RWPE1 (cell line): ENCODE measurements at places on chromosomes 6 and 20.

DNA sequence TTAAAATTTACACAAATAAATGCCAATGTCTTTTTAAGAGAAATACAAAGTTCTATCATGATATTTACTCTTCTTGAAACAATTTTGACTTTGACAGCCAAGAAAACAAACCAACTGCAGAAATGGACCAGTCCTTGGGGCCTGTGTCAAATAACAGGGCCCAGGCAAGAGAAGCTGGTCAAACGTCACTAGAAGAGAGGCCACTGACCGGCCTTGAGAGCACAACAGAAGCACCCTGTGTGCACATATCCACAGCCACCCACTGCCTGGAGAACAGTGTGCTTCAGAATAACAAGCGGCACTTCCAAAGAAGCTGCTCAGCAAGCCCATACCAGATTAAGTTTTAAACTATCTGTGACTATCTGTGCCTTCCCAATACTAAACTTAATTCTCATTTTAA, 14.8 kb downstream of the APMAP start:
- no peak for DNase-seq

- no peak for DNase-seq
Measured at GRCh38 chr6:69026243-69026642, 391.2 kb downstream of the ADGRB3 start.

DNA sequence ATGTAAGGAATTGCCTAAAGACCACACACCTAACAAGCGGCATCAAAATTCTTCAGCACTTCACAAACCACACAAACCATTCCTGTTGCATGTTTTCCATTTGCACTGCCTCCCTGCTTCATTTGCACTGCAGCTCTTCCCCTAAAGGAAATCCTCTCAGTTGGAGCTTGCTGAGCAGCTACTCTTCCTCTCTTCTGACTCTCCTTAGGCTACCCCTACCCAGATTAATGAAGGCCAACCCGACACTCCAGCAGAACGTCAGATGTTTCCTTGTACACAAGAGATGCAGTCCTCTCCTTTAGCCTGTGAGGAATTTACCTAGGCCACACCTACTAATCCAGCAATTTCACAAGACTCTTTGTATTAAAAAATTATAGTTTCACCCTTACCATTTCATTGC, 8.1 kb downstream of the BEND6 start:
- no peak for DNase-seq

DNA sequence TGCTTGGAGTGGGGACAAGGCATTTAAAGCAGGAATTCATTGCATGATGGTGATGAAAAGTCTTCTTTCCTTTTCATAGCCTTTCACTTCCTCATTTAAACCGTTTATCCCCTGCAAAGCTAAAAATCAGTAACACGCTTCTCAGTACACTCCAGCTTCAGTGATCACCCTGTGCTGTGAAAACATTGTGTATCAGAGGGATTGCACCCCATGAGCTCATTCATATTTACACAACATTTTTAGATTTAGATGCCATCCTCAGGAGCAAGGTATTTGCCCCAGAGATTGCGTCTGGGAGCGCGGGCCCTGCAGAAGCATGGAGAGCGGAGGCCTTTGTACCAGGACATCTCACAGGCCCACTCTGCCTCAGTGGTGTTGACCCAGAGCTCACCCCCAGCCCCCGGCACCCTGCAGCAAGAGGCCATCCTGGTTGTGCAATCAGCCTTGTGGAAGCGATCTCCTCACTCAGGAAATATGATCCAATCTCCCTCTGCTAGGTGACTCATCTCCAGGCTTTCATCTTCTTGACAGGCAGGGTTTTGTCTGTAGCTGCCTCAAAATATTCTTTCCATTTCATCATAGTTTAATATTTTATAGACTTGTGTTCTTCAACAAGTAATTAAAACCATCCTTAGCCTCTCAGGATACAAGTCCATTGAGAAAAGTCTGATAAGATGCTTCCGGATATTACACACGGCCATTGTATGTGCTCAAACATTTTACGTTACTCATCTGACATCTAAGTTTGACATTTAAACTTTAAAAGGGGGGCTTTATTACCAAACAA, 38.9 kb upstream of the THBS2 start:
- peak; percentile 89 for DNase-seq

DNA sequence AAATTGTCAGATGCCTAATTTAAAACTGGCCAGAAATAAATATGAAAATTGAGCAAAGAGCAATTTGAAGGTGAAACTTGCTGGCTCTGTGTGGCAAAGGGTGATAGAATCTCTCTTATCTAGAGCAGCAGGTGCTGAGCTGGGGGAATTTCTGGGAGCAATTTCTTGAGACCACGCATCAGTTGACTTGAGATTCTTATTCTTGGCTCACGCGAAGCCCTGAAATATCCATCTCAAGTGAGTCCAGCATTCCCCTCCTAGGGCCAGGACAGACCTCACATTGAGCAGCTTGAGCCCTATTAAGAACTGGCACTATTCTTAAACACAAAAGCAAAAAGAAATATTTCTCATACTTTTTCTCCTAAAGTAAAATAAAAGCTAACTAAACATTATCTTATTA, 66.3 kb downstream of the MAP7 start:
- DNase-seq = no peak

- DNase-seq = no peak
Measured at GRCh38 chr6:151219192-151219591, 20.6 kb upstream of the AKAP12 start.

DNA sequence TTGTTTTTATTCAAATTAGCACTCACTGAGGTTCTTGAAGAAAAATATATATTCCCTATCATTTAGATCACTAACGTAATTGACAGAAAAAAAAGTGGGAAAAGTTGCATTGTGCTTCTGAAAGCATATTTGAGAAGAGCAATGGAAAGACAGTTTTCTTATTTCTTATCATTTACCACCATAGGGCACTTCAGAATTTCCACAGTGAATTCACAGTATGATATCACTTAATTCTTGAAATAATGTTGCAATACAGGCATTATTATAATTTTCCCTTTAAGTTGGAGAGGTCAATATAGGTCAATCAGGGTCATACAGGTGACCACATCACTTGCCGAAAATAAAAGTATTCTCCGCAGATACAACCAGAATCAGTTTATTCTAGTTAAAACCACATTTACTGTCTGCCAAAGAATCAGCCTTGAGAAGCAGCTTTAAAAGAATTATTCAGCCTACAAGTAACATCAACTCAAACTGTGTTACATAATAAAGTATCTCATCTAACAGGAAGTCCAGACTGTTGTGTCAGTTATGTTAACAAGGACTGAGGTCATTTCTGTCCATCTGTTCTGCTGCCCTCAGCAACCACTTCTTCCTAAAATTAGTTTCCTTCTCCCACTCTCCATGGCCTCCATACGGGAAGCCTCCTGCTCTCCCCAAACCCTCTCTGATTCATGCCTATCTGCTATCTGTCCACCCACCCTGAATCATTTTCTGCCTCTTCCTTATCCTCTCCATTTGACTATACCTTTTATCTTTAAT, 121.2 kb downstream of the SIM1 start:
- DNase-seq = no peak

DNA sequence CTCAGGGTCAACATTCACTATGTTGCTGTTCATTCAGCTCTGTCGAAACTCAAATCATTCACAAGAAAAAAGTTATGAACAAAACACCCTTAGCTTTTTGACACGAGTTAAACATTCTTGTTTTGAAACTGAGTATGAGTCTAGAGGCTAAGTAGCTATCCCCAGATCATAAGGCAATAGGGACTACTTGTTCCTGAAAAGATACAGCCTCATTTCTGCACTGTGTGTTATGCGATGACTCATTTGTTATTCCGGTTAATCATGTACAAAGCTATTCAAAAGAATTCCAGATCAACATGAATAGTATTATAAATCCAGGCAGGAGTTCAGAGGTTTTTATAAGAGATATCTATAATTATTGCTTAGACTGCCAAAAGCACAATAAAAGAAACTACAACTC, 908.0 kb downstream of the QKI start:
- peak; percentile 57 for DNase-seq

- no peak for DNase-seq
Measured at GRCh38 chr6:17096652-17097051, 5.2 kb upstream of the STMND1 start.

DNA sequence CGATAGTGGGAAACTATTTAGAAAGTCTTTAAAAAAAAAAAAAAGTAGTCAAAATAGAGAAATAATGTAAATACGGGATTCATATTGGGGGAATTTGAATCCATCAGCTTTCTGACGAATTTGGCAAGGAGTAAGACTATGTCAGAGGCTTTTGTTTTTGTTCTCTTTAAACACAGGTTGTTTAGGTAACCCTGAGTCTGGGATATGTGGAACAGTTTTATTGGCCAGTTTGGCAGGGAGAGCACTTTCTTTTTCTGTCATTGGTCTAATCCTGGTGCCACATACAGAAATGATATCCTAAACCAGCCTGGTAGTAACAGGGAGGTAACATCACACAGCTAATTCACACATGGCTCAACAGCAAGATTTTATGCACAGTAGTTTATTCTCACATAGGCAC, 27.7 kb downstream of the HAO1 start:
- no peak for DNase-seq

DNA sequence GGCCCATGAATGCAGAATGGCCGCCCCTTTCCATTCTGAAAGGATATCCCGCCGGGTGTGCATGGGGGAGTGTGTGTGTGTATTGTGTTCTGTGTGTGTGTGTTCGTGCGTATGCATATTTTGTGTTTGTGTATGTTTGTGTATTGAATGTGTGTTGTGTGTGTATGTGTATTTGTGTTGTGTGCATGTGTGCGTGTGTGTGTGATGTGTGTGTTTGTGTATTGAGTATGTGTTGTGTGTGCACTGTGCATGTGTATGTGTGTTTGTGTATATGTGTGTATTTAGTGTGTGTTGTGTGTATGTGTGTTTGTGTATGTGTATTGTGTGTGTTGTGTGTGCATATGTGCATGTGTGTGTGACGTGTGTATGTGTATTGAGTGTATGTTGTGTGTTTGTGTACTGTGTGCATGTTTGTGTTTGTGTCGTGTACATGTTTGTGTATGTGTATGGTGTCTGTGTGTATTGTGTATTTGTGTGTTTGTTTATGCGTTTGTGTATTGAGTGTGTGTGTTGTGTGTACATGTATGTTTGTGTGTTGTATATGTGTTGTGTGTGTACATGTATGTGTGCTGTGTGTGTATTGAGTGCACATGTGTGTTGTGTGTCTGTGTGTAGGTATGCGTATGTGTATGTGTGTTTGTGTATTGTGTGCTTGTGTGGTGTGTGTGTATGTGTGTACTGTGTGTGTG, 226.3 kb downstream of the TAF4 start:
- no peak for DNase-seq

- no peak for DNase-seq
Measured at GRCh38 chr6:89862698-89863097, 31.6 kb upstream of the GJA10 start.

DNA sequence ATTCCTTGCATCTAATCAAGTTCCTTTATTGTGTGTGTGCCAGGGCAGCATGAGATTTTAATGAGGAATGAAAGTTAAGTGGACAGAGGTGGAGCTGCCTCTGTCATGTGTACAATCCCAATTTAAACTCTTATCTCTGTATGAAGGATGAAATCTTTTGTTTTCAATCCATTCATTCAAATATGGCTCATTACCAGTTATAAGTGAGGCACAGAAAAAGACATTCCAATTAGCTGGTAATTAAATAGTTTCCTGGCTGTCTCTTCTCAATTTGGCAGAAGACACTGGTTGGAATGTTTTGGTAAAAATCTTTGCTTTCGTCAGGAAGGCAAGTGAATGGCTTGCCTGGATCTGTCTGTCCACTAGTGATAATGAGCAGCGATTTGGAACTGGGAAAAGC, 46.4 kb downstream of the CLVS2 start:
- DNase-seq = no peak

GRCh38 chr20:54103762-54104600, 33.6 kb upstream of the BCAS1 start:
- no peak for DNase-seq

DNA sequence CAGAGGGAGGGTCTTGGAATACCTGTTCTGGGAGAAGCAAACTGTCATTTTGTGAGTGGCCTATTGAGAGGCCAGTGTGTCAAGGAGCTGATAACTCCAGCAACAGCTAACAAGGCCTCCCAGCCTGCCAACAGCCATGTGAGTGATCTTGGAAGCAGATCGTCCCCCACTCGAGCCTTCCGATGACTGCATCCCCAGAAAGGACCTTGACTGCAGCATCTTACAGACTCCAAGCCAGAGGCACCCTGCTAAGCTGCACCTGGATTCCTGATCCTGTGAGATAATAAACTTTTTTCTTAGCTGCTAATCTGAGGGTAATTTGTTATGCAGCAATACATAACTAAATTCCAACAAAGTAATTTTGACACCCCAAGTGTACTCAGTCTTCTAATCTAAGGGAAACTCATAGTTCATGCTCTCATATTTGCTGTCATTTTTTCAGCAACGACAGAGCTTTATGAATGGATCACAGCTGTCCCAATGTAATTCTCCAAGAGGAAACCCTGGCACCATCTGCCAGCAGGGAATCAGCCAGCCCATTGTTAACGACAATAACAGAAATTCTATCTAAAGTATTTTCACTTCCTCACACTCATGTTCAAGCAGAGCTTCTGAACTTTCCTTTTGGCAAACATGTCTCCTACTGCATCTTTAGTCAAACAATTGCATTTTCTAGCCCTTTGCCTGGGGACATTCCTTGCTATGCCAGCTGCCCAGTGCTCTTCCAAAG, 470.2 kb upstream of the BTBD3 start:
- DNase-seq = no peak

DNA sequence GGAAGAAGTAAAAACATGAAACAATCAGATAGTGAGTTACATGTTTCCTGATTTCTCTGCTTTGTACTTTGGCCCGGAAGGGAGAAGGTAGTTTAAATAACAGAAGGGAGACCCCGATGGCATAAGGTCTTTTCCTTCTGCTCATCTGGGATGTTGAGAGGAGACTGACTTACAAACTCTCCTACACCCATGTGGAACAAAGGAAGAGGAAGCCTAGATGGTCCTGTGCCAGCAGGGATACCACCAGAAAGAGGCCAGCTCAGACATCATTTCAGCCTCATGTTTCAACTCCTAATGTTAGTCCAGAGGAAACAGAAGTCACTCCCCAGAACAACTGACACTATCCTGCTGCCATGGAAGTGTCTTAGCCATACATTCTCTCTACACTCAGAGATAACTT, 250.7 kb upstream of the NOX3 start:
- DNase-seq = no peak

GRCh38 chr6:100338090-100338489, 126.6 kb downstream of the SIM1 start:
- no peak for DNase-seq

- DNase-seq = no peak
Measured at GRCh38 chr20:49171909-49172308, 16.2 kb downstream of the STAU1 start.

- no peak for DNase-seq
Measured at GRCh38 chr20:55264703-55265239, 740.5 kb downstream of the CBLN4 start.

DNA sequence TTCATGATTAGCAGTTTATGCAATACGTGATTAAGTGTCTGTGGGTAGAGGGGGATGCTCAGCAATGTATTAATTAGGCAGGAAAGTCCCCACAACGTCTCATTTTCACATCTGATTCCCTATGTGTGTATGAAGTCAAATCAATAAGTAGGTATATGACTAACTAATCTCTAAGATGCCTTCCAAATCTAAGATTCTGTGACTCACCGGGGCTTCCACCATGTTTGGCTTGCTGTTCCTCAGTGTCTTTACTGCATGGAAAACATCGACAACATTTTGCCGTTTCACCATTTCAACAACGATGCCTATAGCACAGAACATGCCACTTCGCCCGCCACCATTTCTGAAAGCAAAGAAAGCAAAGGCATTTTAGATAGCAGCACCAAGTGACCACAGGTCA, 72.0 kb upstream of the THEMIS start:
- no peak for DNase-seq
